ENCODE measurements at places on chromosomes 7 and 10.
A peak's percentile ranks its signal among the peaks of the same experiment; 100 is the strongest.

DNA sequence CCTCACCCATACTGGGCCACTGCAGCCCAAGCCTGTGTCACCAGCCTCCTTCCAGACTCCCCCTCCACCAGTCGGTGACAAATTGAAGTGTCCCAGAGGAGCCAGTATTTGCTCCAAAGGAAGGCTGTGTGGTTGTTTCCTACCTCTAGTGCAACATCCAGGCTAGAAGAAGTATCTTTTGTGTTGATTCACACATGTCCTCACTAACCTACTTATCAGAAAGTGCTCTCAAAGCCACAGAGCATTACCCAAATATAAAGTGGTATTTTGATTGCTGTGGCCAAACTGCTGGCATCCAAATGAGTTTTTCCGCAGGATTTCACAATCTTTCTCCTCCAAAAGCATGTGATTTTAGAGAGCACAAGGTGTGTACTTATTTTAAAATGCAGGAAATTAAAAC lies 134.8 kb downstream of the CUL2 start:
- DNase-seq = no peak

DNA sequence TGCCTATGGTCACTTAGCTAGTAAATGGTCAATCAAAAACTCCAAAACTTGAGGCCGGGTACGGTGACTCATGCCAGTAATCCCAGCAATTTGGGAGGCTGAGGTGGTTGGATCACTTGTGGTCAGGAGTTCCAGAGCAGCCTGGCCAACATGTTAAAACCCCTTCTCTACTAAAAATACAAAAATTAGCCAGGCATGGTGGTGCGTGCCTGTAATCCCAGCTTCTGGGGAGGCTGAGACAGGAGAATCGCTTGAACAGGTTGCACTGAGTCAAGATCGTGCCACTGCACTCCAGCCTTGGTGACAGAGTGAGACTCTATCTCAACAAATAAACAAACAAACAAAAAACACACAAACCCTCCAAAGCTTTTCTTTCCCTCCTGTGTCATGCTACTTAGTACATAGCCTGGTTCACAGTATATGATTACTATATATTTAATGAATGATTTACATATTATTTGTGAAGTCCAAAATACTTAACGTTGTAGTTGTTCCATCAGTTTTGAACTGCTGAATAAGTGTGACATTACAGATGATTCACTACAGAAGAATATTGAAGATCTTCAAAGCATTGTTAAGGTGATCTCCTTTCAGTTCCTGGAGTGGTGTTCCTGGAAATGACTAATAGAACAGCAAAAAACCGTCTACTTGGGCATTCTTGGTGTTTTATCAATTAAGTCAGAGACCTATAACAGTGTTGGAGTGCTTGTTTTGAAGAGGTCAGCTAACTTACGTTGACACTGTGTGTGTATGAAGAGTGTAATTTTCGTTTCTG lies 72.9 kb downstream of the ADK start:
- DNase-seq = no peak

- no peak for DNase-seq
These were observed 260.6 kb downstream of the POU6F2 start for GRCh38 chr7:39238234-39238869.

DNA sequence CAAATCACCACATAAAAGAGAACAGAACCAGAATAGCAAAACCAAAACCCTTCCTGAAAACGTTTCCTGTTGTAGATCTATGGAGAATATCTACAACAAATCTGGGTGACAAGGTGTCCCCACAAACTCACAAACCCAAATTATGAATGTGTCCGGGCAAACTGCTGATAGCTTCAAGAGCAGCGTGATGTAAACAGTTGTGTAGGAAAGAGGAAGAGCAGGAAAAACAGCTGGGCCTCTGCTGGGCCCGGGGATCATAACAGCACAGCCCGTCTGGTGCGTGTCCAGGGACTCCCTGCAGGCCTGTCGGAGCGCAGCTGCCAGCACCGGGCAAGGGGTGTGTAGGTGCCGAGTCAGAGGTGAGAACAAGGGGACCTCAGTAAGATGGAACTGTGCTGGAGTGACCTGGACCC lies 53.7 kb downstream of the KCNH2 start:
- DNase-seq = no peak

DNA sequence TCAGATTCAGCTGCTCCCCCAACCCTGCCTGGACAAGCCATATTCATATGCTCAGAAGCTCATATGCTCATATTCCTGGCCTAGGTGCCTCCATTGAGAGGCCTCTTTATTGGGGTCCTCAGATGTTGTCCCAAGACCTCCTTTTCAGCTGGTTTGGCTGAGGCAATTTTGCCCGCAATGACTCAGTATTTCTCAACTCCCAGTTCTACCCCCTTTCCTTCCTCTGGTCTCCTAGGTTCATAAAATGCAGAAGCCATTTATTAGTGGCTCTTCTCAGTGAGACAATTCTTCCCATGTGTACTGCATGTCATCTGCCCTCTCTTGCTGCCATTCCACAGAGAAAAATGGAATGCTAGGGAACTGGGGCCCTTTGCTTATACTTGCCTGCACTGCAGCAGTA lies 110.7 kb downstream of the INHBA start:
- no peak for DNase-seq

DNA sequence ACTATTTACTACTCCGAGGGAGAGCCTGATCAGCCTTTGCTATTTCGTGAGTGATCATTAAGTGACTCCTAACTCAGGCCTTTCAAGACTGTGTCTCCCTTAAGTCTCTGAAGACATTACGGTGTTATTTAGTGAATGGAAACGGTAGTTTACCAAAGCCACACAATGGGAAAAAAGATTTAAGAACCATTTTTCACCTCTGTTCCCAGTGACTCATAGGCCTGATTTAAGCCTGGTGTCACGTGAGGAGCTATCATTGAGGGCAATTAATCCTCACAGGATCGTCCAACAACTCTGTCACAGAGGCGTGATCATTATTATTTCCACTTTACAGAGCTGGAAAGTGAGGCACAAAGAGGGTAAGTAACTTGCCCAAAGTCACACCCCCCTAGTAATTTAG lies 20.3 kb downstream of the C10orf90 start:
- DNase-seq = no peak

GRCh38 chr10:69359148-69359547 lies 57.6 kb downstream of the TACR2 start:
- no peak for DNase-seq

- DNase-seq = no peak
These were observed 476.5 kb downstream of the GPAM start for GRCh38 chr10:111707076-111707475.

- no peak for DNase-seq
These were observed 238.2 kb downstream of the SEMA3D start for GRCh38 chr7:84948634-84949033.

- no peak for DNase-seq
These were observed 46.0 kb upstream of the OPTN start for GRCh38 chr10:13053794-13054462.

DNA sequence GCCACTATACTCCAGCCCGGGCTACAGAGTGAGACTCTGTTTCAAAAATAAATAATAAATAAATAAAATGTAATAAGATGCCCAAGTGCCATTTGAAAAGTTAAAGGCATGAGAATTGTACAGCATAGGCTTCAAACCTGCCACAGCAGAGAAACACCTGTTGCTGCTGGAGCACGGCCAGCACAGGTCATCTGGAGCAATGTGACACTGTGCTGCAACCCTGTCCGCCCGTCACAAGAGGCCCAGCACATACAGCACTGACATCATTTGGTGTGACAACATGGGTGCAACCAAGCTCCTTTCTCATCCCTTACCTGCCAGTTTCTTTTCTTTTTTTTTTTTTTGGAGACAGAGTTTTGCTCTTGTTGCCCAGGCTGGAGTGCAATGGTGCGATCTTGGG lies 1.3 kb downstream of the RFC2 start:
- no peak for DNase-seq

DNA sequence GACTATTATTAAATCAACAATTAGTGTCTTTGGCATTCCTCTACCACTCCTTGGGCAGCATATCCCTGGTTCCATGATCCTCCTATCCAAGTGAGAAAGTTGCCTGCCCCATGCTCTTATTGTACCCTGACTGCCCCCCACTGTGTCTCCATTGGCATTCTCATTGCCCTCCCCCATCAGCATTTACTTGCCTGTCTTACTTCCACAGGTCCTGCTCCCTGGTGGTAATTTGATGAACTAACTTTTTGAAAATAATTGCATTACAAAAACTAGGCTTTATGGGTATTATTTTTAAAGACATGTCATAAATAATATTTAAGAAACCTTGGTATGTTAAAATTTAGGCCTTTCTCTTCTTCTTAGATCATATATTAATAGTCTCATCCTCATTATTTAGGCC lies 346.4 kb downstream of the PCLO start:
- DNase-seq = no peak

DNA sequence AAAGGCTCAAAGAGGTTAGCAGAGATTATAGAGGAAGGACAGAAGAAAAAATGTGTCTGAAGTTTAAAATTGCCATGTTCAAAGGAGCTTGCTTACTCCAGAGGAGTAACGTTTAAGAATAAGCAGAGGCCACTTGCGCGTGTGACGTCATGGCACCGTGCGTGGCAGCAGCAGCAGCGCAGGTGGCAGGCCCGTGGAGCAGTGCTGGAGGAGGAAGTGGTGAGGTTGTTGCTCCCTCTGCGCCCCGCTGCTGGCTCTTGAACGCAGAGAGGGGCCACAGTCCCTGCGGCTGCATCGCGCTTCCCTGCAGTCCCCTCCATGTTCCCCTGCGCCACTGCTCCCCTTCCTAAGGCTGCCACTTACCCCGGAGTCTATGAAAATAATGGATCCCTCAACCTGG lies 37.5 kb downstream of the GDI2 start:
- peak; percentile 58 for DNase-seq

GRCh38 chr10:4069491-4069890 lies 284.5 kb upstream of the KLF6 start:
- no peak for DNase-seq

GRCh38 chr10:124578231-124579010 lies 116.8 kb downstream of the LHPP start:
- DNase-seq = no peak

DNA sequence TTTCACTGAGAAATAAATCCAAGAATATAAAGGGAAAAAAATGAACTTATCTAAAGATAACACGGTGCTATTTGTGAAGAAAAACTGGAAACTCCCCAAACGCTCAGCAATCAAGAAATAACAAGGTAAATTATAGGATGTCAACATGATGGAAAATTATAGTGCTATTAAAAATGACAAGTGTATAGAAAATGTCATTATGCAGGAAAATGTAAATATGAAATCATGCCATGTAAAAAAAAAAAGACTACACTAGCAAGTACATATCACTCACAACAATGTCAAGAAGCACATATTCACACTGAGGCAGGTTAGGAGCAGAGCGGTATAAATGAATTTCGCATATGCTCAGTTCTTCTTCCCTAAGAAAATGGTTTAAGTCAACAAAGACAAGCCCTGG lies 27.7 kb downstream of the KLRG2 start:
- no peak for DNase-seq

- no peak for DNase-seq
These were observed 34.6 kb upstream of the SLIT1 start for GRCh38 chr10:97220355-97220754.

- DNase-seq = no peak
These were observed 60.3 kb downstream of the WNT2 start for GRCh38 chr7:117262546-117262945.

- no peak for DNase-seq
These were observed 76.3 kb upstream of the GSDME start for GRCh38 chr7:24833549-24833948.

- no peak for DNase-seq
These were observed 3.3 kb upstream of the OR2F2 start for GRCh38 chr7:143931739-143932138.

- peak; percentile 55 for DNase-seq
These were observed 636 bp downstream of the PDCD4 start for GRCh38 chr10:110872145-110872983.

- DNase-seq = no peak
These were observed 90.7 kb upstream of the C1QL3 start for GRCh38 chr10:16612115-16612980.

DNA sequence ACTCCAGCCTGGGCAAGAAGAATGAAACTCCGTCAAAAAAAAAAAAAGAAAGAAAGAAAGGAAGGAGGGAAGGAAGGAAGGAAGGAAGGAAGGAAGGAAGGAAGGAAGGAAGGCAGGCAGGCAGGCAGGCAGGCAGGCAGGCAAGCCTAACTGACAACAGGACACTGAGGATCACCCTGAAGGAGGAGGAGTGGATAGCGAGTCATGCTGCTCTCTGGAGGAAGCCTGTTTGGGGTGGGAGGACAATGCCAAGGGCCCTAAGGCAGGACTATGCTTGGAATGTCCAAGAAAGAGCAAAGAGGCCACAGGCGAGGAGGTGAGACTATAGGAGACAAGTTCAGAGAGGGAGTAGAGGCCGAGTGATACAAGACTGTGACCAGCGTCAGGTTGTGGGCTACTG lies 107.0 kb upstream of the PARD3 start:
- DNase-seq = no peak

DNA sequence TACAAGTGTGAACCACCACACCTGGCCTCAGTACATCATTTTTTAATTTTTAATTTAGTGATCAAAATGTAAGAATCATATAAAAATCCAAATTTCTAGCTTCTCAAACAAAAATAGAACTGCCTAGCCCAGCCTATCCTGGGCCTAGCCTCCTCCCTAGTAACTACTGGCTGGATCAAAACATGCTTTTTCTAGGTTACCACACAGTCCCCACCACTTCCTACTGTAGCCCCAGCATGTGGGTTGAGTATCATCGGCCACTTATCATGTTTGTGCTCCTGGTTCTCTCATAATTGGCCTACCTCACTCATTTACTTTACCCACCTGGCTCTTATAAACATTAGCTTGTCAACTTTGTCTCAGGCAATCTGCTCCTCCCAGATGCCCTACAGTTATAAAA lies 52.9 kb downstream of the DNAJC12 start:
- DNase-seq = no peak

DNA sequence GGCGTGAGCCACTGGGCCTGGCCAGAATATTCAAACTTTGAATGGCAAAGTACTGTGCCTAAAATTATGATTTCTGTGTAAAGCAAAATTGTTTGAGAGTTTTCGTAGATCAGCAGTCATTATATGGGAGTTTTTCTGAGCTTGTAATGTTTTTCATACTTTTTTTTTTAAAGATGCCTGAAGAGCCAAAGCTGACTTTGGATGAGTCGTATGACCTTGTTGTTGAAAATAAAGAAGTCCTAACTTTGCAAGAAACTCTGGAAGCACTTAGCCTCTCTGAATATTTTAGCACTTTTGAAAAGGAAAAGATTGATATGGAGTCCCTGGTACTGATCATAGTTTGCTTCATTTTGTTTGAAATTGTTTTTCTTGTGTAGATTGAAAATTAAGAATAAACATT lies 26.7 kb downstream of the SEC23IP start:
- no peak for DNase-seq

GRCh38 chr10:184911-185310 lies 49.7 kb downstream of the ZMYND11 start:
- no peak for DNase-seq

GRCh38 chr10:35505241-35505873 lies 99.8 kb upstream of the GJD4 start:
- DNase-seq = no peak

DNA sequence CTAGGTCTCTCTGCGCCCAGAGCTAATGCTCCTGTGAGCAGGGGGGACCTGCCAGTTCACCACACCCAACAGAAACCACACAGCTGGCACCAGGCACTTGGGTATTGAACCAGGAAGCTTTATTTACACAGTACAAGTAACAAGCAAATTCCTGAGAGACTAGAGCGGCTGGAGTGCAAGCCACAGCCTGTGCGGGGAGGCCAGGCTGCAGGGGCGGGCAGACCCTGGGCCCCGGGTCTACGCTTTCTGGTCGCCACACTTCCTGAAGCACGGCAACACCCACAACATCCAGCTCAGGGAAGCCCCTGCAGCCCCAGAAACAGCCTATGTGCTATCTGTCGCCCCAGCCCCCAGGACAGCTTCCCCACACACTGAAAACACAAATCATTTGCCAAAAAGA lies 125.0 kb downstream of the FAM53B start:
- no peak for DNase-seq

Measured in stimulated activated CD4-positive, alpha-beta T cell treated with anti-CD3 and anti-CD28 coated beads, Interleukin-15, amount 100 ng/mL, for 1 hour (primary cell).